Activated CD4-positive, CD25-positive, alpha-beta regulatory T cell (primary cell): ENCODE measurements at places on chromosomes 7 and 10.

DNA sequence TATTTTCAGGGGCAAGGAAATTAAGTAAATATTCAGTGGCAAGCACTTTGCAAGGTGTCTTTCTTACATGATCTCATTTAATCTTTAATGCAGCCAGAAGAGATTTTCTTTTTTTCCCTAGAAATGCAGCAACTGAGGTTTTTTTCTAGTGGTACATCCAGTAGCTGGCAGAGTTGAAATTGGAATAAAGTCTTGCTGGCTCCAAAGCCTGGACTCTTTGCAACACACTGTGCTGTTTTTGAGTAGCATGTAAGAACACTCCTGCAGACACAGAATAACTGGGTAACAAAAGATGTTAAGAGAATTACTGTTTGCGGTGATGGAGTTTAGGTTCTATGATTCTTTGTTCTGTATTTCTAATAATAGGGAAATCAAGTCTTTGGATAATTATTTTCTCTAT, 123.6 kb downstream of the PON1 start:
- no peak for DNase-seq

DNA sequence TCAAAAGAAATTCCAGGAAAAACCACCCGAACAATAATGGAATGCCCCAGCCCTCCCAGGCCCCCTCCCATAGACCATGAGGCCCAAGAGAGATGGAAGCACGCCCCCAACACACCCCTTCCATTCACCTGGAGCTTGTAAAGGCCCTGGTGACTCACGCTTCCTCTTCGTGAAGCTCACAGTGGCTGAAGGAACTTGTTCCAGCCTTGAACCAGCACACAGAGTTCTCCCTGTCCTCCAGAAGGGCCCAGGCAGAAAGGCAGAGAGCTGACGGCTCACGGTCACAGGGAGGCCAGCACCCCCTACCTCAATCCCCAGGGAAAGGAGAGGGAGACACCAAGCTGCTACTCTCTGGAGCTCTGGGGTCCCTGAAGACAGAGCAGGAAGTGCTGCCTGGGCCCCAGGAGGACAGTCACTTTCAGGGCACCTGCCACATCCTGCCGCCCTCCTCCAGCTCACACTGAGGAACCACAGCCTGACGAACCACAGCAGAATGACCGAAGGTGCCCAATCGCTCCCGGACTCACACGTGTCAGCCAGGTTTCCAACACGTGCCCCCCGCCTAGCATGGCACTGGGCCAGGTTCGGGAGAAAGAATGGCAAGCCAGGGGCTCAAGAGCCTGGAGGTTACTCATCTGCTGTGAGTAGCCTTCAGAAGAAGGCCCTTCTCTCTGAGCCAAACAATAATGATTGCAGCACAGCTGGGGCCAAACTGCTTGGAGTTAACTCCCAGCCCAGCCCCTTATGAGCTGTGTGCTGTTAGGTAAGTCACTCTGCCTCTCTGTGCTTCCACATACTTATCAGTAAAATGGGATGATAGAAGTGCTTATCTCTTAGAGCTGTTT, 52.8 kb downstream of the DLG5 start:
- DNase-seq: peak; percentile 17

DNA sequence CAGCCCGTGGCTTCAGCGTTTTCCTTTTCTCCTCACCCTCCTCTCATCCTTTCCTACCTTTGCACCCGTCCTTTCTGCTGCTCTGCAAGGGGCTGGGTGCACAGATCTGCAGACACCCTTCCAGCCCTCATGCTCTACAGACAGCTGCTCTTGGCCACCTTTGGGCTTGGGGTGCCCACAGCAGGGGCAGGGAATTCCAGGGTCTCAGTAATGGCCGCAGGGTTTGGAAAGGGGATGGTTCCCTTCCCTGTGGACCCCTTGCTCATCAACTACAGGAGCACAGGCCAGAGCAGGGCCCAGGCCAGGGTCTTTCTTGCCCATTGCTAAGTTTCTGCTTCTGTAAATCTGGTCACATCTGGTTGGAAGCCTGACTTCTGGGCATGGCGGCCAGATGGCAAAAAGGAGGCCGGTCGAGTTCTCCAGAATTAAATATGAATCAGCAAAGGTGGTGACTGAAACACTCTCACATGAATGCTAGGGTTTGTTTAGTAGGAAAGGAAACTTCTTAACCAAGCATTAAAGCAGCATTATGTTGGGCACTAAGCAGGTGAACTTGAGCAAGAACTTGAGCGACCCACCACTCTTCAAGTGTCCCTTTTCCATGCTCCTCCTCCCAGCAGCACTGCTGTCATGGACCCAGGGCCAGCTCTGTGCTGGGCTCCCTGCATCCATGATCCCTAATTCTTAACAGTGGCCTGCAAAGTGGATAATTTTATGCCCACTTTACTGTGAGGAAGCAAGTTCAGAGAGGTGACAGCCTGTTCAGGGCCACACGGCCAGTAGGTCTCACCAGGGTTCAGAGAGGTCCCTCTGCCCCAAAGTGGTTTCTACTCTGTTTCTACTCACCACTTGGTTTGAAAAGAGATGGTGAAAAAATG, 1.5 kb downstream of the ECHDC3 start:
- DNase-seq: no peak

- DNase-seq: no peak
Measured at GRCh38 chr10:69101451-69102095, 13.7 kb downstream of the SRGN start.

GRCh38 chr7:26011039-26011696, 140.8 kb upstream of the NFE2L3 start:
- DNase-seq: no peak

- DNase-seq: peak; percentile 14
Measured at GRCh38 chr7:152759949-152760853, 649 bp downstream of the ACTR3B start.

GRCh38 chr10:34815185-34816084, at the start of gene PARD3:
Gene PARD3 (minus strand): TSS chr10:34815296. CDS start chr10:34814995, 301 bp downstream.
- no peak for DNase-seq

- no peak for DNase-seq
Measured at GRCh38 chr7:137904833-137905232, 58.1 kb upstream of the DGKI start.

- no peak for DNase-seq
Measured at GRCh38 chr7:91995391-91996105, 54.9 kb downstream of the AKAP9 start.

- DNase-seq: no peak
Measured at GRCh38 chr10:114405011-114405350, 679 bp upstream of the AFAP1L2 start.

GRCh38 chr7:5423306-5423975, at the start of gene TNRC18:
Gene TNRC18 (minus strand): TSS chr7:5423834. CDS start chr7:5421246, 2,588 bp downstream.
- no peak for DNase-seq

GRCh38 chr10:116654816-116655215, 34.1 kb downstream of the PNLIPRP2 start:
- no peak for DNase-seq

DNA sequence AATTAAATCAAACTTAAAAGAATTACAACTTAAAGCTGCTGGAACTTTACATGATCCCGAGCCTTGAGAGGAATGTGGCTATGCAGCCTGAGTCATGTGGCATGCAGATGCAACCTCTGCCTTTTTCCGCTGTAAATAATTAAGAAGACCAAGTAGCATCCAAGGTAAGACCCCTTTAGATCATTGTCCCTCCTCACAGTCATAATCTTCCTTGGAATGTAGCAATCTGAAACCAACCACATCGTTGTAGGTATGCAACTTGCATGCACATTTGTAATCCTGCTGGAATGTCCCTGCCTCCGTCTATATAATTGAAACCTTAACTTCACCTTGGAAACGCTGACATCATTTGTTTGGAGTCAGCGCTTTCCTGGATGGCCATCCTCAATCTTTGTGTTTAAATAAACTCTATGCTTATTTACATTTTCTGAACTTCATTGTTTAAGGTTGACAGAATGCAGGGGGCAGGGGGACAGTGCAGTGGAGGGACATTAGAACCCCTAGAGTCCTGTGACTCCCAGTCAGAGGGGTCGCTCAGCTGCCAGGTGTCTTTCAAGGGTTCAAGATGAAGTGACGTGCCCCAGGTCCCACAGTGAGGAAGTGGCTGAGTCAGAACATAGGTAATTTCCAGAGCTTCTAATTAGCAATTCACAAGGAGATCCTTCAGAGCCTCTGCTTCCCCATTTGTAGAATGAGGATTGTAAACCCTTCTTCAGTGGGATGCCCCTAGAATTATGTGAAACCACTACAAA, 110.7 kb downstream of the RALA start:
- no peak for DNase-seq

GRCh38 chr7:343227-343822, 53.4 kb downstream of the FOXL3 start:
- DNase-seq: no peak

DNA sequence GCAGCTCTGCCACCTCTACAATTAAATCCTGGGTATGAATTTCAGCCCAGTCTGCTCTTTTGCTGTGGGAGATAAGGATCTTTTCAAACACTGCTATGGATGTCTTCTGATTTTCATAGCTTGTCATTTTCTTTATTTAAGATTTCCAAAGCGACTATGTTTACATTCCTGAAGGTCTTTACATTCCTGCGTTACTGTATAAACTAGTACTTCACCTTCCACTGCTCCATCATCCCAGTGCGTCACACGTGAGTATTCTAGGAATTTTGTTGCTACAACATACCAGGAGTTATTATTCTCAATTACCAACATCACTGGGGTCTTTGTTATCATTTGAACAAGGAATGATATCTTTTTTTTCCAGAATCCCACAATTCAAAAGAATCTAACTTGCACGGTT, 944.7 kb downstream of the SORCS3 start:
- no peak for DNase-seq

DNA sequence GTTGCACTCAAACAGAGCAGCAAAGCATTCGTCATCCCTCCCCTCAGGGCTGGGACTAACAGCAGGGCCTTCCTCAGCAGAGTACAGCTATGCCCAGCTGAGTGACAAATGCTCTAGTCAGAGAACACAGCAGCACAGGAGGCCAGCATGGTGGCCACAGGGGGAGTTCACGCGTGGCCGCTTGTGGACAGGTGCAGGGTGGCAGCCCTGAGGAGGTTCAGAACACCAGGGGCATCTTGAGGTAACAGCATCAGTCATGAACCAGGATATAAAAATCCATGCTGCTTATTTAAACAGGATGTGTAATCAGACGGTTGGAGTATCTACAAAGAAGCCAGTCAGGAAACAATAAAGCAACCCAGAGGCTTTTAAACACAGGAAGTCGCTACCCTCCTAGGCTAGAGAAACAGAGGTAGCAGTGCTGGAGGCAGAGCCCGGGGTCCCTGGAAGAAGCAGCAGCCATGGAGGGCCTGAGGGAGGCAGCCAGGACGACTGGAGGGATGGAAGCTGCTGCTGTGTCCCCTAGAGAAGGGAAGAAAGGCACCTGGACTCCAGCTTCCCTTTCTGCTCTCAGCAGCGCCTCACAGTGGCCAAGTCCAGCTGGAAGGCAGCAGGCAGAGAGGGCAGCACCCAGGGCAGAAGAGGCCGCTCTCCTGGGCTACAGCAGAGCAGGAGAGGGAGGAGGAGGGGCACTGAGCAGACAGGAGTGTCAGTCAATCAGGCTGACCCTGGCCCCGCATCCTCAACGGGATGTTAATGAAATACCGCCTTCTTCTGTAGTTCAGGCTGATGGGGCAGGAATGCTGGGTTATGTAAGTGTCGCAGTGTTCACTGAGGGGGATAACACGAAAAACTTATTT, 70.8 kb upstream of the UCN3 start:
- DNase-seq: peak; percentile 44

DNA sequence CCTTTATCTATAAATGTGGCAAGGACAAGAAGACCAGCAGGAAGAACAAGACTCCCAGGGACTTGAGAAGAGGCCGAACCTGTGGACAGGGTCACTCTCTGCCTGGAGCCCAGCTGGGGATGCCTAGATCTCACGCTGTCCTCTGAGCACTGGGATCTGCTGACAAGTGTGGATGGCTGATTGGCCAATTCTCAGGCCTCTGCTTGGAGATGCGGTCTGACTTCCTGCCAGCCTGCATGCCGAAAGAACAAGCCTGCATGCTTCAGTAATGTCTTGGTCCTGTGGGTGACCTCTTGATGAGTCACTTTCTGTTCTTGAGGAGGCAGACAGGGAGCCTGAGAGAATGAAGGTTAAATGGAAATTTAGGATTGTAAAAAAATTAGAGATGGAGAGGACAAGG, 84.7 kb downstream of the TMEM178B start:
- no peak for DNase-seq

- no peak for DNase-seq
Measured at GRCh38 chr10:66519616-66520015, 406.2 kb upstream of the LRRTM3 start.

DNA sequence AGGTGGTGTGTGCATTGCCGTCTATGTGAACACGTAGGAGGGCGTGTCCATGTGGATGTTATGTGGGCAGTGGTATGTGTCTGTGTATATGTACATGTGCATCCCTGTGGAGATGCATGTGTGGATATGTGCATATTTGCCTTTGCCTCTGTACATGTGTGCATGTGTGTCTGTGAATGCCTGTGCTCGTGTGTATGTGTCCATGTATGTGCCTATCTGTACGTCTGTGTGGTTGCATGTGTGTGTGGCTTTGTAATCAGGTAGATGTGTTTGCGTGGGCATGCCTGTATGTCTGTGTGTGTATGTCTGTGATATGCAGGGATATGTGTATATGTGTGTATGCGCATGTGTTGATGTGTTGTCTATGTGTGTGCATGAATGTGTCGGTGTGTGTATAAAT, 19.7 kb downstream of the ADCY1 start:
- DNase-seq: no peak

- DNase-seq: no peak
Measured at GRCh38 chr7:11835260-11835659, 3.3 kb upstream of the THSD7A start.

DNA sequence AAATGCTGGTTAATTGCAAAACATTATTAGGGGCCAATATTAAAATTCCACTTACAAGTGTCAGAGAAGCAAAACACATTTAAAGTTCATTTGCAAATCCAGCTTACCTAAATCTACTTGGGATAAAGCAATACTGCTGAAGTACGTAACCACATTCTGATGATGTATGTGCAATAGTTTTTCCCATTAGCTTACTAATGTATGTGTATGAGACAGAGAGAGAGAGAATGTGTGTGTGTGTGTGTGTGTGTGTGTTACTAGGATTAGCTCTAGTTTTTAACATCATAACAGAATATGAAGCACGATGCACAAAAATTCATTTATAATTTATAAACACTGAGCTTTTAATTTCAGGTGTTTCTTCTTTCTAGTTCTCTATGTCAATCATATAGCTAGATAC, 1074.2 kb upstream of the C7orf33 start:
- DNase-seq: no peak

DNA sequence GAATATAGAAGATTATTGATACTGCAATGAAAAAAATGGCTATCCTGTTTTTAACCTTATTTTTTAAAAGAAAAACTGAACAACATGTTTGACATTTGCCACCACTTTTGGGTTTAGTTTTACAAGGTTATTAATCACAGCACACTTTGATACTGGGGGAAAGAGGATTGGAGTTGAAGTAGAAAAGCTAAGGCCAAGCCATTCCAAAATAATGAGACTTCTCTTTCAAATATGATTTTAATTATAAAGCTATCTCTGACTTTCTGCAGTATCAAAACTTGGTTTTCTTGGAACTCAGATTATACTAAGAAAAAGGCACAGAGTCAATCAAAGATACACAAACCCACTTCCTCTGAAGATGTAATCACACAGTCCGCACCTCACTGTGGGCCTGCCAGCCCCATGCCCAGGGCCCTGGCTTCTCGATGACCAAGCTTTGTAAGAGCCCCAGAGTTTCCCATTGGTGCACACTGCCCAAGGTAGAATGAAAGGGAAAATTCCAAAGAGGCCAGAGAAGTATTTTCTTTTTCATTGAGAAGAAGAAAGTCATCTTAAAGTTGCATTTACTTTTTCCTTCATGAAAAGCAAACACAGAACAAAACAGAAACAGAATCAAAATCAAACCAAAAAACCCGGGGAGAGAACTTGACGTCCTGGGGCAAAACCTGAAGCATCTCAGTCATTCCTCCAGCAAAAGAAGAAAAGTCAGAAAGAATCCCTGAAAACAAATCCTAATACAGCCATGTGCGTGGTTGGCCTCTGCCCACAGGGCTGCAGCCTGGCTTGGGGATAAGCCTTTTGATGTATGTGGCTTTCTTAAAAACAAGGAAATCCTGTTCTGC, 187.7 kb upstream of the KLF6 start:
- DNase-seq: peak; percentile 9
